Stromal cell of bone marrow (primary cell): ENCODE measurements at places on chromosomes 7 and 10.

- DNase-seq: peak; percentile 52
Measured at GRCh38 chr7:102925976-102926782, 13.4 kb downstream of the LRRC17 start.

- no peak for DNase-seq
Measured at GRCh38 chr7:47343061-47343455, 238.9 kb downstream of the TNS3 start.

DNA sequence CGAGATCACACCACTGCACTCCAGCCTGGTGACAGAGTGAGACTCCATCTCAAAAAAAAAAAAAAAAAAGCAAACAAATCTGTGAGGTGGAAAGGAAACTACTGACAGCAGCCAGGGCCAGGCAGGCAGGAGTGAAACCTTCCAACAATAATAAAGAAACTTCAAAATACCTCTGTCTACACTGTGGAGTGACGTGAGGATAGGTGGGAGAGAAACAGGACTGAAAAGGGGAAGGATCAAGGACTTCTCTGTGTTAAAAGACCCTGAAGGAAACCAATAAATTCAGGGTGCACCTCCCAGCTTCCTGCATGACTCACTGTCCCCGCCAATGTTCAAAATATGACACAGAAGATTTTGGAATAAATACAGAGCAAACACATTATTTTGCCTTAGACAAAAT lies 82.9 kb downstream of the KIAA1549 start:
- no peak for DNase-seq

GRCh38 chr10:115023715-115024114 lies 69.5 kb upstream of the ATRNL1 start:
- DNase-seq: no peak

DNA sequence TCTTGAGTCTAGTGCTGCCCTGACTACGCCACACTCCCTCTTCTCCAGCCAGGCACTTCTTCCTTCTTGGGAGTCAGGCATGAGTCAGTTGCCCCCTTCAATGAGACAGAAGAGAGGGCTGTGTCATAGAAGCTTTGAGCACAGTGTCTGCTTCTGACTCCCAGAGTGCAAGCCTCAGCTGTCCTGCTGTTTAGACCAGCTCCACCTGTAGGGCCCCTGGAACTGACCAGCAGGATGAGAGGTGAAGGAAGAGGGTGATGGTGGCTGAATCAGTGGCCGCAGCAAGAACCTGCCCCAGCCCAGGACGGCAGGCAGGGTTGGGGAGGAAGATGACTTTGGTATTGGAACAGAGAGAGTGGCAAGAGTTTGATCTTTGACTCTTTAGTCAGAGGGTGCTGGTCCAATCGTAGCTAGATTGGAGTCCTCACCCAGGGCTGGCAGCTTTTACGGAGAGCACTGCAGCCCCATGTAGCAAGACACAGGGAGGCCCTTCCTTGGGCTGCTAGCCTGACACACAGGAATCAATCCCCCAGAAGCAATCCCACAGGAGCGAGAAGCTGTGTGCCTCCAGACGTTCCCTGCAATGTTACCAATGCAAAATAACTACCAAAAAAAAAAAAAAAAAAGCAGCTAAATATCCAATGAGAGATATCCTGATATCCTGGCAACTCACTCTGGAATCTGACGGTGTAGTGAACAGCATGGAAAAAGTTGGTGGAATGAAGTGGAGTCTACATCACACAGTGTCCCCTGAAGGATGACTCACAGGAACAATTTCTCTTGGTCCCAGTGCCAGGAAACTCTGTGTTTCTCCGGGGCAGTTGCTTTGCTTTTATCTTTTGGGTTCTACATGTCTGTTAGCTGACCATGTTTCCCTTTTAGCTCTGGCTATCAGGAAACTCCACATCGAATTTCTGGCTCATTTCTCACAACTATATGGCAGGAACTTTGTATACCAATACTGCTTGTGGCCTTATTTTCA lies 6.9 kb downstream of the C10orf62 start:
- peak; percentile 90 for DNase-seq

GRCh38 chr7:116593359-116594075 lies 68.7 kb downstream of the CAV1 start:
- no peak for DNase-seq

- DNase-seq: no peak
Measured at GRCh38 chr7:11474902-11475585, 357.0 kb downstream of the THSD7A start.

GRCh38 chr10:33967606-33968120 lies 633.2 kb upstream of the NRP1 start:
- no peak for DNase-seq
